ENCODE measurements at places on chromosomes 7 and 10. TPM values are rescaled to one million over a fixed set of nuclear protein-coding genes. Genes with fewer than 3 reads are reported as not detected.

The HOXA5 gene
- total RNA-seq = 12.1 TPM

The FAM25G gene
- total RNA-seq = not detected

The REPIN1 gene
- 56.3 TPM for total RNA-seq

DNA sequence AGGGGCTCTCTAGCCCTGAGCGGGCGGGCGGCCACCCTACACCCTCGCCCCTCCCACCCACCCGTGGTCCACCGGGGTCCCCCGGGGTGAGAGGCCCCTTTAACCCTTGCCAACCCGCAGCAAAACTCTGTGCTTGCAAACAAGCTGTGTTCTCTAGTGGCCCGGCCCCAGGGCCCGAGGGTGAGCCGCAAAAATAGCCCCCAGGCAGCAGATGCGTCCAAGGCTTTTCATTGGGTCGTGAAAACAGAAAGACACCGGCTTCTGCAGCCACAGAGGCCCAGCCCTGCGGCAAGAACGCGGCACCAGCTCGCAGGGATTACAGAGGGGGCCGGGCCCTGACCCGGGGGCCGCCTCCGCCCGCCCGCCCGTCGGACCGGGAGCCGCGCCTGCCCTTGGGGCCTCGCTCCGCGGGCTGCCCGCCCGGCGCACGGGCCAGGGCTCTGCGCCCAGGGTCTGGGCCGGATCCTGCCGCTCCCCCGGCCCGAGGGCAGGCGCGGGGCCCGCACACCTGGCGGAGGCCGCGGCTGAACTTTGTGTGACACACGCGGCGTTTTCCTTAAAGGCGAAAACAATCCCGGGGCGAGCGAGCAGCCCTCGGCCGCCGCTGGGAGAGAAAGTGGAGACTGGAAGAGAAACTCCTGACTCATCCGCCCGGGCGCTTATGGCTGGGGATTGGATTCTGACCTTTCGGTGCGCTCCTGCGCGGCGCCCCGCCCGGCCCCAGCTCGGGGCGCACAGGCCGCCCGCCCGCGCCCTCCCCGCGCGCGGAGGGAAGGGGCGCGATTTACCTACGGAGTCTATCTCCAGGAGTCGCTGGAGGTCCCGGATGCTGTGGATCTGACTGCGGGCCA, 2.8 kb downstream of the PDGFA start:
- no peak for DNase-seq

- DNase-seq = no peak
Observed at GRCh38 chr7:25308246-25308645, 80.0 kb upstream of the NPVF start.

DNA sequence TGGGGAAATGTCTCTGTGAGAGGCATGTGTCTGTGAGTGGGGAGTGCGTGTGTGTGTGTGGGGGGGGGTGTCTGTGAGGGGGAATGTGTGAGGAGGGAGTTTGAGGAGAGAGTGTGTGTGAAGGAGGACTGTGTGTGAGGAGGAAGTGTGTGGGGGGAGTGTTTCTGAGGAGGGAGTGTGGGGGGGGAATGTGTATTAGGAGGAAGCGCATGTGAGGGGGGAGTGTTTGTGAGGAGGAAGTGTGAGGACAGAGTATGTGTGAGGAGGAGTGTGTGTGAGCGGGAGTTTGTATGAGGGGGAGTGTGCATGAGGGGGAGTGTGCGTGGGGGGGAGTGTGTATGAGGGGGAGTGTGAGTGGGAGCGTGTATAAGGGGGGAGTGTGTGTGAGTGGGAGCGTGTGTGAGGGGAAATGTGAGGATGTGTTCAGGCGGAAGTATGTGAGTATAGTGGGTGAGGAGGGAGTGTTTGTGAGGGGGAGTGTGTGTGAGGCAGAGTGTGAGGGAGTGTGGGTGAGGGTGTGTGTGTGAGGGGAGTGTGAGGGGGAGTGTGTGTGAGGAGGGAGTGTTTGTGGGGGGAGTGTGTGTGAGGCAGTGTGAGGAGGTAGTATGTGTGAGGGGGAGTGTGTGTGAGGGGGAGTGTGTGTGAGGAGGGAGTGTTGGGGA, 21.8 kb upstream of the PTPRN2 start:
- DNase-seq = no peak

DNA sequence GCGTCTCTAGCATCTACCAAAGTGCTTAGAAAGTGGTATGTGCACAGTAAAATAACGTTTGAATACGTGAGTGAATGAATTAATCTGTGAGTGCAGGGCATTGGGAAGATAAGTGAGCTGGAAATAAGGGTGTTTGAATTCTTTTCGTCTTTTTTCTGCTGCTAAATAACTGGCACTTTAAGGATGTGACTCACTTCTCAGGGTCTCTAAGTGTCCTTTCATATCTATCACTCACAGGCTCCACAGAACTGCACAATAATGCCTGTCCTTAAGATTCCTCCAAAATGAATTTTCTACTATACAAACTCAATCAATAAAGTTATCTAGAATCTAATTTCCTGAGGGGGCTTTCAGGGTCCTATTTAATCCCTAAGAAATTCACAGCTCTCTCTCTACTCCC, 3.2 kb upstream of the DGKB start:
- no peak for DNase-seq
